Suppressor macrophage (primary cell): ENCODE measurements at places on chromosomes 5 and 9.

DNA sequence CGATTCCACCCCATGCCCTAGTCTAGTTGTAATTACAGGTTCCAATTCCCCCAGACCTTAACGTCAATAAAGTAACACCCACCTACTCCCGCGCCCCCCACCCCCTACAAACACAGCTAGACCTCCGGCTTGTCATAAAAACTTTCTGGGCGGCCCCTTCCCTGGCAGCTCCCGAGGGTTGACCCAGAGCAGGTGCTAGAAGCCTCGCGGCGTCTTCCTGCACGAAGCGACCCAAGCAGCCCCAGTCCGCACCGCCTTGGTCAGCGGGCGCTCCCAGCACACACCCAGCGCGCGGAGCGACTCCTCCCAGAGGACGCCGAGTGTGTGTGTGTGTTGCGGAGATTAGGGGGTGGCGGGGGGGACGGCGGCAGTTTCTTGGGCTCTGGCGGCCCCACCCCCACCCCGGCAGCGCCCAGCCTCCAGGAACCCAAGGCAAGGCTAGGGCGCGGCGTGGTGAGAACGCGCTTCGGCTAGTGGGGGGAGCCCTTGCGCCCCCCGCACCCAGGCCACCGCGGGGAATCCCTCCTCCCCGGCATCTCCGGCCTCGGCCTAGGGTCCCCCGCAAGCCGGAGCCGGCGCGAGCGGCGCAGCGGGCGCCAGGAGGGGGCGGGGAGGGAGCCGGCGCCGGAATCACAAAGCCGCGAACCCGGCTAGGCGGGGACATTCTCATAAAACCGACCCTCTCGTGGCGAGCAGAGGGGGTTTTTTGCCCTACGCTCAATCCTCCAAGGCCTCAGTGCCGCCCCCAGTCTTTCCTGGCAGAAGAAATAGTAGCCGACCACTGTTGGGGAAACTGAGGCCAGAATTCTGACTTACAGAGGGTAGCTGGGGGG lies 2.2 kb downstream of the PCDH1 start:
- DNase-seq: peak; percentile 27

DNA sequence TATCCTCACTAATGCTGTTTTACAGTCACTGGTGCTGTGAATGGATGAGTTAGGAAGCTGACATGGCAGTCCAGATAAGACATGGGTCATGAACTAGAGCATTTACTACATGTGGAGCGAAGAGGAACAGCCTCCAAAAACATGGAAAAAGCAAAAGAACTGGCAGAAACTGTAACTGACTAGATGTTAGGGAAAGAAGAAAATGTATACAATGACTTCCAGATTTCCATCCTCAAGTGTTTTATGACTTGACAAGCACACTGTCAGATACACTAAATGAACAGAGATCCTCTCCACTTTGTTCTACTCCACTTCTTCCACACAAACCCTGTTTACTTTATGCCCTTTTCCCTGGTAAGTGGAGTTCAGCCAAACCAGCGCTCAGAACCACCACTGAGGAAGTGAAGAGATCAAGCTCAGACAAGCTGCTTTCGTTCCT lies 11.5 kb downstream of the HMGCS1 start:
- no peak for DNase-seq

- no peak for DNase-seq
Observed at GRCh38 chr9:88628811-88629210, 93.8 kb downstream of the NXNL2 start.

GRCh38 chr9:89996773-89997172 lies 392.0 kb downstream of the GADD45G start:
- DNase-seq: peak; percentile 54

GRCh38 chr5:10601246-10602030 lies 37.6 kb downstream of the ANKRD33B start:
- DNase-seq: peak; percentile 43

- no peak for DNase-seq
Observed at GRCh38 chr9:128626181-128626580, 30.5 kb downstream of the DYNC2I2 start.

GRCh38 chr5:310941-311434 lies 10.5 kb upstream of the AHRR start:
- DNase-seq: no peak

- DNase-seq: no peak
Observed at GRCh38 chr5:6805841-6806240, 92.6 kb downstream of the TENT4A start.
